Lower lobe of right lung (tissue), 2 donors: ENCODE measurements at places on chromosomes 2 and 18. TPM values are rescaled to one million over a fixed set of nuclear protein-coding genes. Genes with fewer than 3 reads are reported as not detected.

The SLC25A12 gene
- total RNA-seq: 10.8 TPM

The AQP4 gene
- total RNA-seq: 301 TPM

The CCDC138 gene
- total RNA-seq: 4.5 TPM

The FOXD4L1 gene
- total RNA-seq: 0.62 TPM

The OTOS gene
- total RNA-seq: not detected

The CDK15 gene
- total RNA-seq: 4.5 TPM

The CIB4 gene
- total RNA-seq: not detected
